ENCODE measurements at places on chromosomes 6 and 20.

GRCh38 chr6:160101277-160102205 is 20.1 kb upstream of the SLC22A1 start:
- no peak for DNase-seq

- DNase-seq: no peak
Observed at GRCh38 chr20:24580006-24580405, 110.6 kb downstream of the SYNDIG1 start.

DNA sequence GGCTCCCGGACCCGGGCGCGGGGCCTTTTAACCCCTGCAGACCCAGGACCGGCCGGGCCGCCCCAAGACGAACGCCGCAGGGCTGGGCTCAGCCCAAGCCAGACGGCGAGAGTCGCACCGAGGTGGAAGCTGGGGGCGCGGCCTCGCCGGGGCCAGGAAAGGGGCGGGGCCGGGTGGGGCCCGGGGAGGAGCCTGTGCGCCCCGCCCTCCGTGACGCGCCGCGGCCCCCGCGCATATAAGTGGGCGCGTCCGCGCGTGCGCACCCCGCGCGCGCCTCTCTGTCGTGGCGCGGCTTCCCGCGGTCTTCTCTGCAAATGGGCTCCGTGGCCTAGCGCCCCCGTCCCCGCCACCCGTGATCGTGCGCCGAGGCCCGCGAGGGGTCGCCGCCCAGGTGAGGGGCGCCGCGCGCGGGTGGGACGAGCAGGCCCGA is at the start of gene PPDPF:
PPDPF (plus strand) TSS at position 262 of the 430 bp plus-strand sequence. CDS start 544 bp downstream, outside the sequence.
- peak; percentile 58 for DNase-seq

DNA sequence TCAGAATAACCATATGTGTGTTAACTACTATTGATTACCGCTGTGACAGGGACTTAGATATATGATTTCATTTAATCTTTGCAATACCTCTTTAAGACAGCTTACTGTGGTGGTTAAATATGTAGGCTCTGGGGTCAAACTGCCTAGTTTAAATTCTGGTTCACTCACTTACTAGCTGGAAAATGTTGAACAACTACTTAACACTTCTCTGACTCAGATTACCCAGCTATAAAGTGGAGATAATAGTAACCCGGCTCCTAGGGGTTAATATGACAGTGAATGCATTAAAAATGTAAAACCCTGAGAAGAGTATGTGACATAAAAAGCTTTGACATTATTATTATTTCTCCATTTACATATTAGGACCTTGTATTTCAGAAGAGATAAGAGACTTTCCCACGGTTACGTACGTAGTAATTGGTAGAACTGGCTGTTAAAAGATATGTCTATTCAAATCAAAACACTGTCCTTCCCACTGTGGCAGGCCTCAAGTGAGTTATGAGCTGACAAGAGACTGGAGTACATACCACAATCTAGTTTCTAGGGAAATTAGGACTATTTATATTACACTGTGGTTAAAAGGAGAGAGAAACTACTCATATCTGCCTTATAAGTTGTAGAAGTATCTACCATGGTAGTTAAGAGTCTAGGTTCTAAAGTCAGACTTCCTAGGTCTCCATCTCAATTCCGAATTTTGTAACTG is 4.4 kb upstream of the PLCB1 start:
- no peak for DNase-seq

GRCh38 chr6:3731700-3732099 is 19.8 kb downstream of the PXDC1 start:
- DNase-seq: no peak

- no peak for DNase-seq
Observed at GRCh38 chr6:138493413-138493812, 5.9 kb downstream of the NHSL1 start.

DNA sequence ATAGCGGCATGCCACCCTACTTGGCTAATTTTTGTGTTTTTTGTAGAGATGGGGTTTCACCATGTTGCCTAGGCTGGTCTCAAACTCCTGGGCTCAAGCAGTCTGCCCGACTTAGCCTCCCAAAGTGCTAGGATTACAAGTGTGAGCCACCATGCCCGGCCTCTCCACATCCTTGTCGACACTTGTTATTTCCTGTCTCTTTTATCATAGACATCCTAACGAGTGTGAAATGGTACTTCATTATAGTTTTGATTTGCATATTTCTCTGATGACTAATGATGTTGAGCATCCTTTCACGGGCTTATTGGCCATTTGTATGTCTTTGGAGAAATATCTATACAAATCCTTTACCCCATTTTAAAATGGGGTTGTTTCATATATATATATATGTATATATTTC is 39.0 kb upstream of the ASXL1 start:
- no peak for DNase-seq

DNA sequence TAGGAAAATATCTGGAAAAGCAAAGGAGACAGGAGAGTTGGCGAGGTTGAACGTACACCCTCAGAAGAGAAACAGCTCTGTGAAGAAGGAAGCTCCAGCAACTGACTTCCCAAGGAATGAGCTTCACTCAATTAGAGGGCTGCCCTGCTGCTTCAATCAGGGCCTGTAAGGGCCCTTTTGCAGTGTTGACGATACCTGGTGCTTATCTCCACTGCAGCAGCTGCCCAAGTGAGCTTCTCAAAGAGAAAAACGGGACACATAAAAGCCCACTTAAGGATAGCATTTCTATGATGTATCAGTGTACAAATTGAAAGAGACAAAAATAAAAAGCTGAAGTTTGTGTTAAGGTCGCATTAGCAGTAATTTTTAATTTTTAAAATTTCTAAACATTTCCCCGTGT is 16.4 kb downstream of the SEC63 start:
- DNase-seq: no peak

DNA sequence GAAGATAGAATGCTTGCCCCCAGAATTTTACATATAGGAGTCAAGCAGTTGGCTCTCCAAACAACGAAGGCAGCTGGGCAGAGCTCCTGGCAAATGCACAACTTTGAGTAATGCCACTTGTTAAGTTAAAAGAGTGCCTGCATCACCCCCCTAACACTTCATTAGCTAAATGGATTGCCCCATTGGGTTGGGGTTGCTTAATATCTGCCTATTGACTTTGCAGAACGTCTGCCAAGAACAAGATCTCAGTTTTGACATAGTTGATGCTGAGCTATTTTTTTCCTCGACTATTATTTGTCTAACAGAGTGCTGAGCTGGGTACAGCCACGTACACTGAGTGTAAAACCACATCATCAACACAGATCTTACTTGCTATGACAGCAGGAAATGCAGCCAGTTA is 12.1 kb downstream of the ANKRD60 start:
- no peak for DNase-seq

GRCh38 chr6:75081921-75082320 is 123.9 kb downstream of the COL12A1 start:
- no peak for DNase-seq

DNA sequence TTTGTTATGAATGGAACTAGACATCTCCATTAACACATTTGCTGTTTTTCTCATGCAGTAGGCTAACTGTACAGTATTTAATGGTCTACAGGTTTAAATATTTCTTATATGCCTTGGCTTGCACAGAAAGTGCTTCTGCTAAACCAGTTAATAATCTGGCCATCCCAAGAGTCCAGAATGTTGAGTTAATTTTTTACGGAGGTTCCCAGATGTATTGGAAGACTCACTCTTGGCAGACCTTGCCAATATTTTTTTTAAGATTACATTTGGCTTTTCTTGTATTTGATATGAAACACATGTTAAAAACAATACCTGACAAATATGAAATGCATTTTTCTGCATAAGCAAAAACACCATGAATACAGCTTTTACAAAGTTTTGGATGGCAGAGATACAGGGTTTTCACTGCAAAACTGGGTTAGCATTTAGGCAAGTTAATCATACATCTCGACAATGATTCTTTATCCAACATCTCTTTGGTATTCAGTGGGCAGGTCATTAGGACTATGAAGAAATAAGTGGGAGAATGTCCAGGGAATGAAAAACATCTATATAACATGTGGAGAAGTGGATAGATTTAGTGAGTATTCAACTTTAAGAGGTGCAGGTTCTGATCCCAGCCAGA is 94.0 kb downstream of the SGK1 start:
- DNase-seq: peak; percentile 18

- DNase-seq: no peak
Observed at GRCh38 chr20:58942549-58942948, 38.5 kb upstream of the NELFCD start.

DNA sequence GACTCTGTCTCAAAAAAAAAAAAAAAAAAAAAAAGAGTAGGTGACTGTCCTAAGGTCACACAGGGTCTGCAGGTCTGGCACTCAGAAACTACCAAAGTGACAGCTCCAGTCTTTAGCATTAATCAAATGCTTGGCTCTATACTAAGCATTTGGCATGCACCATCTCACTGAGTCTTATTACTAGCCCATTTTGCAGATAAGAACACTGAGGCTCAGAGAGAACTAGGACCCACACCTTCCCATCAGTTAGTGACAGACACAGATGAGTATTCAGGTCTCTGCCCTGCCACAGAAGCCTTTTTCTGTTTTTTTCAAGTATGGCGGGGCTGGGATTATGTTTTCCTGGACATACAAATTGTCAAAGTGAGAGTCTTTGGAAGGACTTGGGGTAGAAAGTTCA is 23.1 kb upstream of the VSTM2L start:
- no peak for DNase-seq

DNA sequence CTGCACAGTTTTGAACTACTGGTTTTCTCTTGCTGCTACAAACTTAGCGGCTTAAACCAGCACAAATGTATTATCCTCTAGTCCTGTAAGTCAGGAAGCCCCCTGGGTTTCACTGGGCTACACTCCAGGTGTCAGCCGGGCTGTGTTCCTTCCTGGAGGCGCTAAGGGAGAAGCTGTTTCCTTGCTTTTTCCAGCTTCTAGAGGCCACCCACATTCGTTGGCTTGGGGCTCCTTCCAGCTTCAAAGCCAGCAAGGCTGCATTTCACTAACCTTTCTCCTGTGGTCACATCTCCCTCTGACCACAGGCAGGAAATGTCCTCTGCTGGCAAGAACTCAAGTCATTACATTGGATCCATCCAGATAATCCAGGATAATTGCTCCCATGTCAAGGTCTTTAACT is 350.6 kb upstream of the PLCB4 start:
- DNase-seq: no peak

GRCh38 chr6:24749297-24749696 is 25.4 kb upstream of the GMNN start:
- no peak for DNase-seq

GRCh38 chr6:144178323-144178722 is 28.0 kb downstream of the STX11 start:
- no peak for DNase-seq

DNA sequence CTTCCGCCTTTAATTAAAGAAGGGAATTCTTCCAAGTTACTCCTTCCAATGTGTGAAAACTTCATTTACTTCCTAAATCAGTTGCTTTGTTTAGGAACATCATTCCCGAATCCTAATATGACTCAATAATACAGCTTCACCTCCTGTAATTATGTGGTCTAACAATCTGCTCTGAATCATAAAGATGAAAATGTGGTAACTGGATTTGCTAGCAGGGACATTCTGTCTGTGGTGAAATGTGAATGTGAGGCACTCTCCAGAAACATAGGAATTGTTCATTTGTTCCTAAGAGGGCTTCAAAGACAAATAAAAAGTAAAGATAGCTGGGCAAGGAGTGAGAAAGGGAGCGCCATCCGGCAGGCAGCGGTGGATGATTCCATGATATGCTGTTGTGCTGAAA is 678.1 kb downstream of the KIF16B start:
- DNase-seq: no peak

DNA sequence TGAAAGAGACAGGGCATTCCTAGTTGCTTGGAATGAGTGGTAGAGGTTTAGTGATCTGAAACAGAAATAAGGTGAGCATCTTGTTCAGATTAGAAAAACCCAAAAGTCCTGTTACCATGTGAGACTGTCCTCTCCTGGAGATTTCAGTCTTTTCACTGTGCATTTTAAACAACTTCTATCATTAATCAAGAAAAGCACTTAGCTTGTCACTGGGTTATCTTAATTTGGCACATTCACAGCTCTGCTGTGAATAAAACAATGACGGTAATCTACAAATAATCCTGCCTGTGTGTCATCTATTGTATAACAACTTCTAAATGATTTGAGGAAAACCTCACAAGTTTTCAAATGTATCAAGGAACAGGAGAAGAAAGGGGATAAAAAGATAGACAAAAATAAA is 9.5 kb upstream of the SMIM8 start:
- no peak for DNase-seq

DNA sequence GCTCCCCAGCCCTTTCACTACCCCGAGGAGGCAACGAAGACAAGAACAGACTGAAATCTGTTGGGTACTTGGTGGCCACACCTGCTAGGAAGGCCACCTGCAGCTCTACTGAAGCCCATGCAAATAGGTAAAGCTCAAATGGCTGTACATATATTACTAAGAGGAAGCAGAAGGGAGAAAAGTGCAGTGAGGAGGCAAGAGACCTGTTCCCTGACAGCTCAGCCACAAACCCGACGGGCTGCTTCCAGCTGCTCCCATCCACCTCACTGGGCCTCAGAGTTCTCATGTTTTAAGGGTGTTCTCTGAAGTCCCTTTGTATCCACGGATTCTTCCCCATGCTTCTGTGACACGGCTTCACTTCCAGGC is 24.6 kb downstream of the TRAM2 start:
- no peak for DNase-seq

GRCh38 chr6:41548098-41548840 is 2.1 kb downstream of the FOXP4 start:
- no peak for DNase-seq

DNA sequence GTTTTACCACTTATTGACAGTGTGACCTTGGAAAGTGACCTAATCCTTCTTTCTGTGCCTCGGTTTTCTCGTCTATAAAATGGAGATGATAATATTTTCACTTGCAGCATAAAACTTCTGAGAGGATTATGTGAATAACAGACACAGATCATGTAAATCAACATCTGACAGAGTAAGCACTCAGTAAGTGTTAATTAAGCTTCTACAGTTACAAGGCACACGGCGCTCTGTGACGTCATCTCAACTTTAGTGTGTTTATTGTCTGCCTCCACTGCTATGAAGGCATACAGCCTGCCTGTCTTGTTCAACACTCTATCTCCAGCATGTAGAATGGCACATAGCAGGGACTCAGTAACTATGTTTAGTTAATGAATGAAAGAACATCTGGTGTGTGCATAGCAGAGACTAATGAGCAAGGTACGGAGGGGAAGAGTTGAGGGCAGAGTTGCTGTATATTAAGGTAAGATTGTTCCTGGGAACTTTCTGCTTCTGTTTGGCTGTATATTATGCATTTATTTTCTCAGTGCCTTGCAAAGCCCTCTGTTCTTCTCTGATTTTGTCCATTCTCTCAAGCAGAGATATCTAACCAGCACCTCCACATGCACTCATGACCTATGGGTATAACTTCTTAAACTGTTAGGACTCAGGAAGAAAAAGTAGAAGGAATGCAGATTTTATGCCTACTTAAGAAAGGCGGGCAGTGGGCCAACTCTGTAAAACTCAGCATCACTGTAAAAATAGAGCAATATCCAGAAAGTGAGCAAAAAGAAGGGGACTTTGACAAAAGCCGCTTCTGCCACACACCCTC is 66.4 kb upstream of the STMND1 start:
- no peak for DNase-seq

- DNase-seq: no peak
Observed at GRCh38 chr6:2205396-2205795, 40.0 kb downstream of the GMDS start.

GRCh38 chr6:89859744-89860143 is 30.1 kb downstream of the CASP8AP2 start:
- DNase-seq: no peak

- no peak for DNase-seq
Observed at GRCh38 chr6:139940741-139941729, 566.6 kb upstream of the CITED2 start.

- no peak for DNase-seq
Observed at GRCh38 chr6:73796881-73797280, 100.9 kb downstream of the CD109 start.

- no peak for DNase-seq
Observed at GRCh38 chr6:34872332-34872731, 15.5 kb downstream of the TAF11 start.

GRCh38 chr20:51529081-51529681 is 13.3 kb downstream of the NFATC2 start:
- no peak for DNase-seq
